Neural crest cell (in vitro differentiated cells): ENCODE measurements at places on chromosomes 4 and X. TPM values are rescaled to one million over a fixed set of nuclear protein-coding genes. Genes with fewer than 3 reads are reported as not detected.

DNA sequence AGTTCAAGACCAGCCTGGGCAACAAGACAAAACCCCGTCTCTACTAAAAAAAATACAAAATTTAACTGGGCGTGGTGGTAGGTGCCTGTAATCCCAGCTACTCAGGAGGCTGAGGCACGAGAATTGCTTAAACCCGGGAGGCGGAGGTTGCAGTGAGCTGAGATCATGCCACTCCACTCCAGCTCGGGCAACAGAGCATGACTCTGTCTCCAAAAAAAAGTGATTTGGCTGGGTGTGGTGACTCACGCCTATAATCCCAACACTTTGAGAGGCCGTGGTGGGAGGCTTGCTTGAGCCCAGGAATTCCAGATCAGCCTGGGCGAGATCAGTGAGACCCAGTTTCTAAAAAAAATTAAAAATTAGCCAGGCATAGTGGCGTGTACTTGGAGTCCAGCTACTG is 4.1 kb downstream of the OPHN1 start:
- no peak for DNase-seq

DNA sequence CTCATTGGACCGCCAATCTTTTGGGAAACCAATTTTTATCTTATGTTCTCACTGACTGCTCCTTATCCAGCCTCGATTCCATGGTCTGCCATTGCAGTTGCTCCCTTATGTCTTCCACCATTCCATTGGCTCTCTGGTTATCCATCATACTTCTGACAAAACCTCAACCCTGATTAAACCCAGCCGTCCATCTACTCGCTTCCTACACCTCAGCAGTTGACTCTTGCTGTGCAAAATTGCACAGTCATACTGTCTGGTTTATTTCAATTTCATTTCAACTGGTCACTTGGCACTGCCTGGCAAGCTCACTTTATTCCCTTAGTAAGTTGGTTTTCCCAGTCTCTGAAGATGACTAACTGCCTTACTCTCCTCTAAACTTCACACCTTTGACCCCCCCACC is 26.2 kb downstream of the ARL9 start:
- DNase-seq, result no peak

DNA sequence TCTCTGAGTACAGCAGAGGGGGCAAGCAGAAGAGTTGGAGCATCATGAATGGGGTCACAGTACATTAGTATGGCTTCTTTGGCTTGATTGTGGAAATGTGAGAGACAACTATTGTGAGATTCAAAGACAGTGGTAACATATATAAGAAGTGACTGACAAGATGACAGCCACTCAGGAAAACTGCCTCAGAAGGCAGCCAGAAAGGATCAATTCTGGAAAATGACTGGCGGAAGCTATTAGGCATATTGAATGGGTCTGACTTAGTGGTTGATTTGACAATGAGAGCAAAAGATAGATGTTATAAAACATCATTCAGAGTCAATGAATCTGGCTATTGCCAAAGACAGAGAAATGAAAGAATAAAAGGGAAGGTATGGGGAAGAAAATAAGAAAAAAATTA is 345.5 kb upstream of the MAGEB2 start:
- no peak for DNase-seq

DNA sequence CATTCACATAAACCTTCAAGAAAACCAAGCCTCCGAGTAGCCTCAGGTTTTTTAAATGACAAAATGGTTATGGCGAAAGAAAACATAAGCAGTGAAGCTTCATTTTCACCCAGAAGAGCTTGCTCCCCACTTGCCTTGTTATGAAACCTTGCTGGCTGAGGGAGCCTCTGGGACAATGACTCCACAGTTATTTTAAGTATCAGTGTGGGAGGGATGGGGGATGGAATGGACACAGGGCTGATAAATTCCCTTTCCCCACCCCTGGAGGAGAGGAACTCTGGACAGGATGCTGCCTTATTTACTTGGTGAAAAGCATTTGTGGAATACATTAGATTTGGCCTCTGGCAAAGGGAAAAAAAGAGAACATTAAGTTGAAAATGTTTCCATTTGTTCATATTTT is 220.7 kb upstream of the CNKSR2 start:
- DNase-seq, result peak; percentile 2

UGT2B17 gene
- not detected in 2 replicates for total RNA-seq

DNA sequence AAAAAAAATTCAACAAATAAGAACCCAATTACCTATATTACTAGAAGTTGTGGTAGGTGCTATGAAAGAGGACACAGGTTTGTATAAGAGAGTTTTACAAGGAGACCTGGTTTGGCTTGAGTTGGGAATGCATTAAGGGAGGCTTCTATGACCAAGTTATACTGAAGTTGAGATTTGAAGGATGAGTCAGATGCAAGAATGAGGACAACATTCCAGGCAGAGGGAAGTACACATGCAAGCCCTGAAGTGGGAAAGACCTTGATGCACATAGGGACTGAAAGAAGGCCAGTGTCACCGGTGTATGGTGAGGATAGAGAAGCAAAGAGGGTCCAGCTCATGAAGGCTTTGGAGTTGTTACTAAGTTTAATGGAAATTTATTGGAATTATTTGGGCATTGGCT is 52.2 kb downstream of the ANK2 start:
- no peak for DNase-seq

DNA sequence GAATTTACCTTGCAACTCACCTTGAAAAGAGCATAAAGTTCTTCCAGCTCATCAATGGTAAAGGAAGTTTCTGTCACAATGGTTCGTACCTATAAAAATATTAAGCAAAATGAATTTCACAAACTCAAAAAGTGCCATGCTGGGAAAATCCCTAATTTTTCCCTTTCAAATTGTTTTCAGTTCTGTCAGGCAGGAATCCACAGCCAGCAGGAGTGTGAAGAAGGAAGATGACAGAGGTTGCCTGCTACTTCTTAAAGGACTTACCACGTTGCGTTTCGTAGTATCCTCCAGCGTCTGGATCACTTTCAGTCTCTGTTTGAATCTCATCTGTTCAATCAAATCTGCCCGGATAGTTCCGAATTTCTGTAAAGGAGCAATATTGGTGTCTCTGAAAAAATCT is 70.3 kb upstream of the UCP1 start:
- no peak for DNase-seq

PARM1 gene
- 0.73 and 0.96 TPM in 2 replicates for total RNA-seq

DNA sequence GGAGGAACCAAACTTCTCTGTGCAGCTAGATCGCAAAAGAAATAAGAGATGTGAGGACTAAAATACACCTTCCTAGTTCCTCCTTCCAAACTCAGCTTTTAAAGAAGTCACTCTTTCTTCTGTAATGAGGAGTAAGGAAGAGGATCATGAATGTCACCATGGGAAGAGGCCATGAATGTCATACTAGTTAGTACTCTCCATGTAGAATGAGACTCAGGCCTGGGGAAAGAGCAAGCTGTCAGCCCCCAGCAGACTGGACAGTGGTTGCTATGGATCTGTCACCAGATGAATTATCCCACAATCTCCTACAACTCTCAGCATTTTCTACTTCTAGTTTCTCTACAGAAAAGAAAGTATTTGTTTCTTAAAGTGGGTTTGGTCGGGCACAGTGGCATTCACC is 57.1 kb upstream of the PRDM8 start:
- no peak for DNase-seq

GRCh38 chrX:56284269-56284668 is 52.1 kb downstream of the KLF8 start:
- no peak for DNase-seq

DNA sequence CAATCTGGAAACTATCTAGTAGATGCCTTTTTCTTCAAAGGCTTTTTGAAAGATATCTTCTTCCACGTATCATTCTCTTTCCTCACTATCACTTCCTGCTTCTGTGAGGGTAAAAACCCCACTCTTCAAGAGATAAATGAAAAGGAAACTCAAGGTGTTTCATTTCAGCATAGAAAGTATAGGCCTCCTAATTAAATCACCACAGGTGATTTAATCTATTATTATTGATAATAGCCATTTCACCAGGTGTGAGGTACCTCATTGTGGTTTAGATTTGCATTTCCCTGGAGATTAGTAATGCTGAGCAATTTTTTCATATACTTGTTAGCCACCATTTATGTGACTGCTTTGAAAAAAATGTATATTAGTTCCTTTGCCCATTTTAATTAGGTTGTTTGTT is 92.0 kb upstream of the EMCN start:
- DNase-seq, result no peak

DNA sequence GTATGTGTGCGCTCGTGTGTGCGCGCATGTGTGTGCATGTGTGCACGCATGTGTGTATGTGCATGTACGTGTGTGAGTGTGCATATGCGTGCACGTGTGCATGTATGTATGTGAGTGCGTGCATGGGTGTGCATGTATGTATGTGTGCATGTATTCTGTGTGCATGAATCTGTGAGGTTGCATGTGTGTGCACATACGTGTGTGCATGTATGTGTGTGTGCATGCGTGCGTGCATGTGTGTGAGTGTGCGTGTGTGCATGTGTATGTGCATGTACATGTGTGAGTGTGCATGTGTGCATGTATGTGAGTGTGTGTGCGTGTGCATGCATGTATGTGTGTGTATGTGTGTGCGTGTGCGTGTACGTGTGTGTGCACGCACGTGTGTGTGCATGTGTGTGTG is 241.5 kb downstream of the SHOX start:
- no peak for DNase-seq

CITED1 gene
- total RNA-seq, result 4.8 and 6.2 TPM in 2 replicates
